ENCODE measurements at places on chromosomes 1 and 21.

- DNase-seq, result no peak
These were observed 7.0 kb downstream of the TCEA3 start for GRCh38 chr1:23417570-23417969.

- DNase-seq, result no peak
These were observed 296.0 kb upstream of the PTBP2 start for GRCh38 chr1:96425382-96426129.

DNA sequence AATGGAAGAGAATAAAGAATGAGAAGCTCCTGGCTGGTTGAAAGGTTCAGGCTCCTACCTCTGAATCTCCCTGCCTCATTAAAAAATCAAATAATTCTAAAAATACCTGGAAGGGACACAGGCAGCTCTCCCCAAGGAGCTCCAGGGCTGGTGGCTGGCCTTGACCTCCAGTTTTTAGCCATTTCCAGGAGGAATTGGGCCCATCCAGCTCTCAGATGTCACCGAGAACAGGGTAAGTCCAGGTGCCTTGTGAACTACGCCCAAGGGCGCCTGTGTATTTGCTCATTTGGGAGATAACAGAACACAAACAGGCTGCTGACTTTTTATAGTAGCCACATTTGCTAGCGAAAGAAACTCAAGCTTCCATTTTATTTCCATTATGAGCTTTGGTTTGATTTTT lies 321.0 kb upstream of the C1orf174 start:
- no peak for DNase-seq

DNA sequence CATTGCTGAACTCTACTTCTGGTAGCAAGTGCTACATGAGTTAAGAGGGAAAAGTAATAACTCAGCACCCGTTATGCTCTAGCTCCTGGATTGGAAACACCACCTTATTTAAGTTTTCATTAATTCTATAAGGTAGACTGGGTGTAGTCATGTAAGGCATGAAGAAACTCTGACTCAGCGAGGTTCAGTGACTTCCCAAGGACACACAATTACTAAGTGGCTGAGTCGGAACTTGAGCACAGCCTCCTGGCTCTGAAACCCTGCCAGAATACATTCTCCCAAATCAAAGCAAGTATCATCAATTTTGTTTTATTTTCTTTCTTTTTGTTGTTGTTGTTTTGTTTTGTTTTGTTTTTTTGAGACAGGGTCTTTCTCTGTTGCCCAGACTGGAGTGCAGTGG lies 29.1 kb upstream of the SCCPDH start:
- no peak for DNase-seq

- no peak for DNase-seq
These were observed 50.9 kb downstream of the SH3BGR start for GRCh38 chr21:39502631-39503030.

DNA sequence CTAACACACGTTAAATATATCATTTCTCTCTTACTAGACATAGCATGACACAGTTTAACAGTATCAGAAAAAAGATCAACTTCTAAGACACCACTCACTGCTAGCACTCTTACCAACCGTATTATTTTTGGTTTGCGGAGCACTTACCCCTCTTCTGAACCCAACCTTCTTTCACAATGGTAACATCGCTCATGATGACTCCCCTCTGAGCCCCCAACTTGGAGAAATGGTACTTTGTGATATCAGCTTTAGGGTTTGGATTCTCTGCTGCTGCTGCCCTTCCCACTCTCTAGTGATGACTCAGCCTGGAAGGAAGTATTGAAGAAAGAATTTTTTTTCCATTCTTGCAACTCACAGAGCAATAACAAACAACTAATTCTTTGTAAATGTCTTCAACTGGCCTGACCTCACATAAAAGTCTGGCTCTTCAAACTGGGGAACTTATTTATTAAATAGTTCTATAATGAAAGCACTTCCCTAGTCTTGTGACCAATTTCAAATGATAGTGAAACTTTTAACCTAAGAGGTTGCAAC lies 7.0 kb downstream of the AKT3 start:
- peak; percentile 66 for DNase-seq

DNA sequence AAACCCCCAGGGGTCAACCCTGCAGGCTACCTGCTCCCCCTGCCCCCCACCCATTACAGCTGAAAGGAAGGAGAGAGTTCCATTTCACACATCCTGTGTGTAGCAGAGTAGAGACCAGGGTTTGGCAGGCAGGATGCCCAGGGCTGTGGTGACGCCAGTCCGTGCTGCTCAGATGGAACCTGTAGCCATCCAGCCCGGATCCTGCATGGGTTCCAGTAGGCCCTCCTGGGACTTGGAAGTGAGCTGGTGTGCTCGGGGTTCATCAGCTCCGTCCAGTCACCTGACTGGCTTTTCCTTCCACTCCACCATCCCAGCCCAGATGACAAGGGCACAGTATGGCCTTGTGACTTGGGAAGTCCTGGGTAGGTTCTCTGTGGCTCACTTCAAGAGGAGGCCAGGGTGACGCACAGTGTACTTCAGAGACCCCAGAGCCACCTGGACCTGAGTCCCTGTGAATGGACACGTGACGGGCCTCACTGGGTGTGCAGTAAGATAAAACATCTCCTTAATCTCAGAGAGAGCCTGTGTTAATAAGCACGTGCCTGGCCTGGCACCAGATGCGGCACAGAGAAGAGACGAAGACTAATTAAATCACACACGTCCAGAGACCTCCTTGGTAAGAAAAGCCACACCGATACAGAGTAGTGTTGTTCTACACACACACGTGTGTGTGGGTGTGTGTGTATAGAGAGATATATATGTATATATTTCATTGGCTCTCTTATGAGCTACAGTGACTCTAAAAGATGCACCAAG lies 16.0 kb downstream of the ITPKB start:
- no peak for DNase-seq

DNA sequence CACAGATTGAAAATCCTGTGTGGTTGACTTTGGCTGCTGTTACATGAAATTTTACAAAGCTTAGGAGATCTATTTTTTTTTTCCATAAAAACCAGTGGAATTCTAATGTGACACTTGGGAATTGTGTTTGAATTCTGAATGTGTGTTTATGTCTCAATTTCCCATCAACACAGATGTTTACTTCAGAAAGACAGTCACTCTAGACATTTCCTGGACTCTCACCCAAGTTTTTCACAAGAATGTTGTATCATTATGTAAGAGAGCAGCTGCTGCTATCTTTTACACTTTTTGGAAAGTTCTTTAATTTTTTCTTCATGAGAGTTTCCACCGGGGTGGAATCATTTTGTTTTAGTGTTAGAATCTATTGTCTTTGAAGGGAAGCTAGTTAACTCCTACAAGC lies 210.1 kb downstream of the GIPC2 start:
- no peak for DNase-seq

GRCh38 chr1:48236716-48237470 lies 14.4 kb downstream of the SLC5A9 start:
- DNase-seq, result peak; percentile 25

- DNase-seq, result no peak
These were observed 50.7 kb downstream of the VAV3 start for GRCh38 chr1:107914119-107914765.

GRCh38 chr21:28821276-28822122 lies 171.2 kb downstream of the LTN1 start:
- no peak for DNase-seq

GRCh38 chr1:18353528-18353927 lies 127.2 kb upstream of the KLHDC7A start:
- DNase-seq, result no peak

DNA sequence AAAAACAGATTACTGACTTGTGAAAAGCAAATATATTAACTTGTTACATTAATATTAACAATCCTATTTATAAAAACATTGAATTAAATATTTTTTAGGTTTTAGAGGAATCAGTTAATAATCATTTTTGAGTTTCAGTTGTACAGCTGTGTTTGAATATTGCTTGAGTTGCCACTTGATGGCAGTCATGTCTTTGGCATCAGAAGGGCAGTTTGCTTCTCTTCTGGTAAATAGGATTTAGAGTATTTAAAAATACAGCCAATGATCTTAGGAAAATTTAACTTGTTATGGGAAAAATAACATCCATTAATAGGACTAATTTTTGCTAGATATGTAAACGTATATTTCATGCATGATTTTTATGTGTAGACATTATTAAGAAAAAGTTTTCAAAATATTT lies 234.1 kb downstream of the NCAM2 start:
- DNase-seq, result peak; percentile 4

DNA sequence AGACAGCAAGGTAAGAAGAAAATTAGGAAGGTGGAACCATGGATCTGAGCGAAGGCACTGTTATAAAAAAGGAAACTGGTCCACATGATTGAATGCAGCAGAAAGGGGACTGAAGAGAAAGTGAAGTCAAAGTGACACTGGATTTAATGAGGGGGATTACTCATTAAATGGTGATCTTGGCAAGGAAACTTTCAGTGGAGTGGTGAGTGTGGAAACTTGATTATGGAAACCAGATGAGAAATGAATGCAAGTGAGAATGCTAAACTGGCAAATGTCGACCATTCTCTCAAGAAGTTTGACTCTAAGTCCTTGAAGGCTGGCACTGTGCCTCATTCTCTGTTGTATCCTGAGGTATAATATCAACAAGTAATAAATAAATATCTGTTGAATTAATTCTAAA lies 23.3 kb downstream of the COLGALT2 start:
- DNase-seq, result no peak

- DNase-seq, result no peak
These were observed 3.4 kb upstream of the KIFAP3 start for GRCh38 chr1:170077926-170078325.

DNA sequence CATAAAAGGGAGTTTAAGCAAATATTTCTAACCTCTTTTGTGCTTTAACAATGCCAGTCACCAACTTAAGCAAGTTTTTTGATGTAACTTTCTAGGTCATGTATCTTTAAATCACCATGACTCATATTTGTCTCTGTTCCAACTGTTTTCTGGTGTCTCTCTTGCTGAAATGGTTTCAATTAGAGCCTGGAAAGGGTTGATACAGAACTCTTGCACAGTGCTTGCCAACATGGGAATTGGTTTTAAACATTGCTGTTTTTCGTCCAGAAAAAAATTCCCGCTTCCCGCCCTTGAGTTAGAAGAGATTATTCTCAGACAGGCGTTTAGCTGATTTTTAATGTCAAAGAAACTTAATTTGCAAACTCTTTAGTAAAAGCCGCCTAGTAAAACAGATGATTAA lies 46.4 kb upstream of the SLC22A15 start:
- no peak for DNase-seq

GRCh38 chr21:35796844-35797243 lies 263.5 kb downstream of the SETD4 start:
- no peak for DNase-seq

DNA sequence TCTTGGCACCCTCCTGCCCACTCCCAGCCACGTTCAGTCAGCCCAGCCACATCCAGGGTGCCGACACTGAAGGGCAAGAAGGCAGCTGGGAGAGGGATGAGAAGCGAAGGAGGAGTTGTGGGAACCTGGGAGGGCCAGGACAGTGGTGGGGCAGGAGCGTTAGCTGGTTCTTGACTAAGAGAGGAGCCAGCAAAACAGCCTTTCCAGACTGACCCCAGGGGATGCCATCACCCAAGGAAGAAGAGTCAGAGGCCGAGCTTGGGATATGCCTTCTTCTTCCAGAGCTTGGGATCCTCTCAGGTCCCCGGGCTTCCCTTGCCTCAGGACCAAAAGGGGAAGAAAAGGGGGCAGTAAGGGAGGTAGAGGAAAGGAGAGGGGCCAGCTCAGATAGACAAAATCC lies 7.2 kb downstream of the INKA2 start:
- no peak for DNase-seq

- DNase-seq, result no peak
These were observed 24.2 kb upstream of the FHAD1 start for GRCh38 chr1:15222653-15223303.

GRCh38 chr1:114703242-114703641 lies 7.9 kb upstream of the AMPD1 start:
- no peak for DNase-seq

DNA sequence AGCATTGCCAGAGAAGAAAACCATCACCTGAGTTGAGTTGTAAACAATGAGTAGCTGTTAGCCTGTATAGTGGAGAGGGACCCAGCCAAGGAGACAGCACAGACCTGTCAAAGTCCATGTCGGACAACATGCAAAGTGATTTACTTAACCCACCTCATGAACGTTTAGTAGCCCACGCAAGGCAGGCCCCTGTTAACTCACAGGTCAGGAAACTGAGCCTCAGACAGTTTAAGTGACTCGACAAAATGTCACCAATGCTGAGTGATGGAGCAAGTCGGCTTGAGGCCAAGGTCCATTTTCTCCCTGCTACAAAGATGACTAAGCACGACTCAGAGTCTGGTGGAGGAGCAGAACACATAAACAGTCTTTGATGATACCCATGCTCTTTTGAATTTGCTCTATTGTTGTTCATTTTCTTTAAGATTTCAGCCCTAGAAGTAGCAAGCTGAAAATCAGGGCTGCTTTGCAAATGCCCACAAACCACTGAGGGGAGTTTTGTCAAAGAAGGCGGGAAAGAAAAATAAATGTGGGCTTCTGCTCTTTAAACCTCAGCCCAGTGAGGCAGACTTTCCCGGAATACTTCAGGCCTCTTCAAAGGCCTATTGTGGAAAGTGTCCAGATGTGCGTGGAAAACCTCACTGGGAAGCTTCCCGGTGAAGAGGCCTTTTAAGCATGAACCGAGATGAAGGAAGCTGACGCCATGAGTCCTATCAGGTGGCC lies 83.8 kb upstream of the HOOK1 start:
- peak; percentile 91 for DNase-seq

- DNase-seq, result no peak
These were observed 79.4 kb upstream of the PPP2R5A start for GRCh38 chr1:212205843-212206242.

DNA sequence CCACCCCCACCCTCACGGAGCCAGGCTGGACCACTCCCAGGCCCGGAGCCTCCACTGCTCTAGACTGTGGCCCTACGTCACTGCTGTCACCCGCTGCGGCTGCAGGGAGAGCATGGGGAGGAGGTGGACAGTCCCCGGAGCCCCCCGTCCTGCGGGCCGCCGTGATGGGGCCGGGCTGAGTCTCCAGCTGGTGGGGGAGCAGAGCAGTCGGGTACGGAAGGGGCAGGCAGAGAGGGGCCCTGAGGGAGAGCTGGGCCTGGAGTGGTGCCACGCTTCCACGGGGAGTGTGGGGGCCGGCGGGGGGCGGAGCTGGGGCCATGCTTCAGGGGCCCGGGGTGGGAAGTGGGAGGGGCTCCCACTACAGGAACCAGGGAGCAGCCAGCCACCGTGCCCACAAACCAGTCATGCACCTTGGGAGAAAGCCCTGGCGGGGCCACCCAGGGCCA lies 98.9 kb upstream of the KCNK1 start:
- DNase-seq, result no peak

DNA sequence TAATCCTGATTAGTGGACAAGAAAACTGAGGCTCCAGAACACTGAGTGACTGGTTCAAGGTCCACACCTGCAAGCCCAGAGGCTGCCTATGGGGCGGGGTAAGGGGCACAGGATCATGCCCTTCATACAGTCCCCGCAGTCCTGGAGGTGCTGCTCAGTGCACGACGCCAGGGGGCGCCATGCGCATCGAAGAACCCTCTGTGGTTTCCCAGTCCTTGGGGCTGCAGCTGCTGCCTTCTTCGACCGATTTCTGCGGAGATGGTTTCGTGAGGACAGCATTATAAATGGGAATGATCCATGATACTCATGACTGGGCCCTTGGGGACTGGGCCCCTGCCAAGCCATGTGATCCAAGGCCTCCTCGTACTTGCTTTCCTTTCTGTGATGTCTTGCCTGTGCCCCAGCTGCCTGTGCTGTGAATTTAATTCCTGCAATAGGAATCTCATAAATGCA lies 37.1 kb upstream of the ARHGEF10L start:
- DNase-seq, result peak; percentile 79
